ENCODE measurements at places on chromosomes 2 and 18.
A peak's percentile ranks its signal among the peaks of the same experiment; 100 is the strongest.

GRCh38 chr2:64135421-64135820 lies 8.8 kb downstream of the PELI1 start:
- no peak for DNase-seq
- peaks cover 31% of the 10 kb centered on the region for H3K36me3 ChIP-seq
- peaks cover 59% of the 10 kb centered on the region for H3K4me1 ChIP-seq

DNA sequence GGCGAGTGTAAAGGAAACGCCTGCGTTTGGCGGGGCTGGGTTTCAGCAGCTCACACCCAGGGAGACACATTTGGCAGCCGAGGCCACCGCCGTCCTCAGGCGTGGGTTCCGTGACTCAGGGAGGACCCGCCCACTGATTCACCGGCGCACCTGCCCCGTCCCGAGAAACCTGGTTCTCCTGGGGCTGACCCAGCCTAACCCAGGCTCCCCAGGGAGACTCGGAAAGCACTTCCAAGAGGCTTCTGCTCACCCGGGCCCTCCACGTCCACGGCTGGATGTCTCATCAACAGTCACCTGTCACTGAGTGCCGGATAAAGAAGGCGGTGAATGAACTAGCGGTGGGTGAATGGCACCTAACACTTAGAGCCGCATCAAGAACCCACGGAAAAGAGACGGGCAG lies 126.4 kb upstream of the CTDP1 start:
- H3K4me1 ChIP-seq: no peaks in the 10 kb centered on the region
- no peaks in the 10 kb centered on the region for H3K36me3 ChIP-seq
- peak; percentile 10 for DNase-seq
- H3K27ac ChIP-seq: no peak overlapping the region
- H3K4me3 ChIP-seq: no peak overlapping the region
- H3K27me3 ChIP-seq: no peaks in the 10 kb centered on the region

DNA sequence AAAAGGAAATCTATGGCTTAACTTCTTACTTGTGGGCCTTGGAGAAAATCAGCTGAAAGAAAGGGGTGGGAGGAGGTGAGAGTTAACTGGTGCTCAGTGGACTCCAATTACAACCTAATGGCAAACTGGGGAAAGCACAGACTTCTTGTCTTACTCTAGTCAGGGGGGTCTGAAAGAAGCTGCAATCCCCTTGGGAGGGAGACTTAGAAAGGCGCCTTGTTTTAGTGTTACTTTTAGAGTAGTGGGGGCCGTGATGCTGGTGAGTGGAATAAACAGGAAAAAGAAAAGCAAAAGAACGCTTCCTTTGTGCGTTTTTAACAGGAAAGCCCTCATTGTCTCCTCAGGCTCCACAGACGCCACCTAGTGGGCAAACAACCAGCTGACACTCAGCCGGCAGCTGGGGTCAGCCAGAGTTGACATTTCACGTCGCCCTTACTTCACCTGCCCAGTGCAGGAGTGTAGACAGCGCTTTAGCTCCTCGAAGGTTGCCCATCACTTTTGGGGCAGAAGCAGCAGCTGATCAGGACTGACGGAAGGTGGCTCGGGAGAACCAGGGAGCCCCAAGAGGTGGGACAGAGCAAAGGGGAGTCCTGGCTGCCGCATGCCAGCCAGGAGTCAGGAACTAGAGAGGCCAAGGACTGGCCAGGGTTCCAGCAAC lies 55.9 kb upstream of the GORASP2 start:
- peak overlapping the region; percentile 15 for H3K27ac ChIP-seq
- H3K27me3 ChIP-seq: peaks cover 20% of the 10 kb centered on the region
- H3K4me3 ChIP-seq: peak overlapping the region; percentile 30
- peak; percentile 86 for DNase-seq
- peaks cover 28% of the 10 kb centered on the region for H3K4me1 ChIP-seq

GRCh38 chr18:51739044-51739666 lies 541.7 kb upstream of the MEX3C start:
- no peaks in the 10 kb centered on the region for H3K36me3 ChIP-seq
- no peak for DNase-seq
- H3K27ac ChIP-seq: no peak overlapping the region
- H3K4me3 ChIP-seq: no peak overlapping the region
- H3K4me1 ChIP-seq: no peaks in the 10 kb centered on the region
- H3K27me3 ChIP-seq: no peaks in the 10 kb centered on the region

- H3K27me3 ChIP-seq: no peaks in the 10 kb centered on the region
- no peak overlapping the region for H3K27ac ChIP-seq
- H3K4me1 ChIP-seq: no peaks in the 10 kb centered on the region
- no peak overlapping the region for H3K4me3 ChIP-seq
Measured at GRCh38 chr2:2853346-2853745, 522.3 kb upstream of the MYT1L start.

GRCh38 chr18:10563886-10564285 lies 38.1 kb downstream of the NAPG start:
- H3K4me3 ChIP-seq: no peak overlapping the region
- H3K36me3 ChIP-seq: no peaks in the 10 kb centered on the region
- H3K27me3 ChIP-seq: no peaks in the 10 kb centered on the region
- no peak overlapping the region for H3K27ac ChIP-seq
- peaks cover 5% of the 10 kb centered on the region for H3K4me1 ChIP-seq

Measured in activated naive CD4-positive, alpha-beta T cell treated with anti-CD3 and anti-CD28 coated beads, Interleukin-2, amount 10 ng/mL, durations not matched to agents 7 days and 5 days (primary cell).